NB4 (cell line): ENCODE measurements at places on chromosomes 4 and X.

DNA sequence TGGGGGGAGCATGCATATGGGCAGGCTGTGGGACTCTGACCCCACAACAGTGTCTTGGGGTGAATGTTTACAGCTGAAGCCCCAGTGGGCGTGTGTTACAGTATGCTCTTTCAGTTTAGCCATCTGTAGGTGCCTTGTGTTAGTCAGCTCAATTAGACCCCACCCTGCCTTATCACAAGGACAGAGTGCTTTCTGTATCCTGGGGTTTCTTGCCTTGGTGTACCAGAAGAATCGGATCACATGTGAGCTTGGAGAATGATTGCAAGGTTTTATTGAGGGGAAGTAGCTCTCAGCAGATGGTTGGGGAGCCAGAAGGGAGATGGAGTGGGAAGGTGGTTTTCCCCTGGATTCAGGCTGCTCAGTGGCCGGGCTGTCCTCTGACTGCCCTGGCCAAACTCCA, 27.3 kb downstream of the SH3BGRL start:
- DNase-seq, result no peak

DNA sequence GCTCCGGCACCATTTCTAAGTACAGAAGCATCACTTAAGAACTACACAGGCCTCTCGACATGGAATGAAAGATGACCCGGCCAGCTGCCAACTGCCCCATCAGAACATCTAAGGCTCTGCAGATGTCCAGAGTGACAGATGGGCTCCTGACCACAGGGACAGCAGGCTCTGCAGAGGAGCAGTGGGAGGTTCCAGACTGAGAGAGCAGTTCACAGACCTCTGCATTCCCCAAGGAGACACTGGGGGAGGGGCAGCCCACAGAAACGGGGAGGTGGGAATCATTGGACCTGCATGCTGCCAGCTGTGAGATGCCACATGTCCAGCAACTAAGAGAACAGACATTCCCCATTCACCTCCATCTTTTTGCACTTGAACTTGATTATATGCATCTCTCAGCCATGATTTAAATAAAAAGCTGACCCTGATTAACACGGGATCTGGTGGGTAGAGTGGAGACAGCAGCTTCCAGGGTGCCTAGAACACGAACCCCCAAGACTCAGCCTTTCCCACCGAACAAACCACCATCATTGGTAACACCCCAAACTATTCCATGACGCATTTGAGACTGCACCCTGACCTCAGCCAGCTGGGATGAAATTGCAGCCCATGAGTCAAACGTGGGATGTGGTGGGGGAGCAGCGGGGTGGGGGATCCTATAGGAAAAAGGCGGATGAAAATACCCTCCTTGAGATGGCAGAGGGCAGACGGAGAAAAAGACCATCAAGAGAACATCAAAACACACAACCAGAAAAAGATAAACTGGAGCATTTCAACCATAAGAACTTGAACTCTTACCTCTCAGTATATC, 47.2 kb downstream of the AFAP1 start:
- DNase-seq, result no peak

- no peak for DNase-seq
Observed at GRCh38 chr4:121034017-121034416, 38.3 kb downstream of the NDNF start.

DNA sequence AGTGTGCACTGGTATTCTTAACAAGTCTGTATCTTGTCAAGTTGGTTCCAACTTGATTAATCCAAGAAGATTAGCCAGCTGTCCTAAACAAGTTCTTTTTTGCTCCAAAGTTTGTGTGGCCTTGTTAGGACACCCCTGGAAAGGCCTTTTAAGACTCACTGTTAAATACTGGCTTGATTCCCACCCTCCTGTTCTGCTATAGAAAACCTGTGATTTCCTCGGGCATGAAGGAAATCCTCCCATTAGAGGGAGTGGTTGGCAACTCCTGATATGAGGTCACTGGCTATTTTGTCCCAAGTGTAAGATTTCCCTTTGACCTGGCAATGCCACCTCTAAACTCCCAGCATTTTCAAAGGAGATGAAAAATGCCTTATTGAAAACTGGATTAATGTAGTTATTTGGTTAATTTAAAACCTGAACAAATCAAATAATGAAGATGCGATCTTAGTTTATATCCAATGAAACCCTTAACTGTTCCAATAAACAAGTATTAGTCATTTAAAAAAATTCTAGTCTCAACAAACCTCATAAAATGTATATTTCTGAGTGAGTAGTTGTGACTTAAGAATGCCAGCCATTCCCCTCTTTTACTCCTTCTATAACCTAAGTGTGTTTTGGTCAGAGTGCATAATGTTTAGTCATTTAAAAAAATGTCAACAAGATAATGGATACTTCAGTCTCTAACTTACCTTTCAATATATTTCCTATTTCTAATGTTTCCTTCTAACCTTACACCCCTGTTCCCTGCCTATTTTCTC, 94.4 kb downstream of the NPNT start:
- DNase-seq, result no peak

- DNase-seq, result no peak
Observed at GRCh38 chr4:24179201-24179840, 289.5 kb upstream of the PPARGC1A start.

GRCh38 chr4:105208561-105208960, 61.9 kb downstream of the TET2 start:
- no peak for DNase-seq

DNA sequence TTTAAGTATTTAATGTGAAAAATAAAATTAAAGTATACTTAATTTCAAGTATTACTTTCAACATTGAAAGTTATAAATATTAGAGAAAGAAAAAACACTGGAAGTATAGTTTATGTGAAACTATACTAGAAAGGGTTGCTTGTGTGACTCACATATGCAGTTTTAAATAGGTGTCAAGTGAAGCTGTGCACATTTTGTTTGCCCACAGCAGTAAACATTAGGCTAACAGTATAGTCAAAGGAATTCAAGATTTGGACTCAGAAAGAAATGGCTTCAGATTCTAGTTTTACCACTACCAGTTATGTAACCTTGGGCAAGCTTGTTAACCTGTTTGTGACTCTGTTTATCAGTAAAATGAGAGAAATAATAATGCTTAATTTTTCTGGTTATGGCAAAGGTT, 148.2 kb downstream of the FAM47B start:
- no peak for DNase-seq

DNA sequence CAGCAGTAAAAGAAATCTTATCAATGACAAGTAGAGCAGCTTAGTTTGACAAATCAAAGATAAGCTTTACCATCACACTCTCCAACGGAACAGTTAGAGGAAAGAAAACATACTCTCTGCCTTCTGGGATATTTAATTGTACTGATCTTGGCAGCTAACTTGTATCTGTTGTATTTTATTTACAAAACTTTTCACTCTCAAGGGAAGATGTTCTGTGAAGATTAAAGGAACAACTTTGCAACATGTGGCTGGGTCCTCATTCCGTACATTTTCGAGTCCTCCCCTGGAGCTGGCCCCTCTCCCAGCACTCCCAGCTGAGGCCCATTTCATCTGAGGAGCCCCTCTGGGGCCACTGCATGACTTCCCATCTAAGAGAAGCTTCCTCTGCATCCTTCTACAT, 74.4 kb downstream of the RPS3A start:
- no peak for DNase-seq

GRCh38 chrX:12978205-12979025, 3.5 kb downstream of the TMSB4X start:
- DNase-seq, result peak; percentile 89

DNA sequence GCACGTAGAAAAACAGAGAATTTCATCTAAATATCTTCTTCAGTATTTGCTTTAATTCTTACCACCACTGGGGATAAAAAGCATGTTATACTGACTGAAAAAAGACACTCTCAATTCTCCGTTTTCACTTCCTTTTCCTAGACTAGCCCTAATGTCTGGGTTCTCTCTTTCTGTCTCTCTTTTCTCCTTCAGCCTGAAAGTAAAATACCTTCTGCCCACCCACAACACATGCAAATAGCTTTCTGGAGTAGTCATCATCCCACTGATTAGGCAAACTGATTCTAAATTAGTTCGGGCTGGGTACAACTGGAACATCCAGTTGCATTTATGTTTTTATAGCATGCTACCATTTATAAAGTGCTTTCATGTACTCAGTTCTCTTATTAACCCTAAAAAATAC, 142.4 kb upstream of the ANKRD50 start:
- DNase-seq, result no peak

GRCh38 chr4:24877868-24878635, 34.8 kb downstream of the CCDC149 start:
- no peak for DNase-seq

DNA sequence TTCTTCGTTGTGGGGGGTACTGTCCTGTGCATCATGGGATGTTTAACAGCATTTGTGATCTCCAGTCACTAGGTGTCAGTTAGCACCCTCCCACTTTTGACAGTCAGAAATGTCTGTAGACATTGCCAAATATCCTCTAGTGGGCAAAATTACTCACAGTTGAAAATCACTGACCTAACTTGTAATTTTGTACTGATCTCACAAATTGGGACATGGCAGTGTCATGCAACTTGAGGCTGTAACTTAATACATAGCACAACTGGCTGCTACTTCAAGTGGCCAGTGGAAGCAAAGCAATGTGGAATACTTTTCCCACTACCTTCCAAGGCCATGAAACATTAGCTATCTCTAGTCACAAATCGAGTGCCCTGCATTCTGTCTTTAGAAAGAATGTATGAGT, 23.2 kb upstream of the TSPAN7 start:
- peak; percentile 3 for DNase-seq

- DNase-seq, result no peak
Observed at GRCh38 chr4:6753103-6753560, 29.4 kb upstream of the KIAA0232 start.

- no peak for DNase-seq
Observed at GRCh38 chrX:22043872-22044271, 11.7 kb downstream of the PHEX start.

- DNase-seq, result no peak
Observed at GRCh38 chrX:41837270-41837944, 85.9 kb downstream of the CASK start.

- peak; percentile 40 for DNase-seq
Observed at GRCh38 chr4:183658362-183659028, 490 bp downstream of the RWDD4 start.

GRCh38 chrX:2314831-2315365, 185.9 kb downstream of the DHRSX start:
- no peak for DNase-seq

DNA sequence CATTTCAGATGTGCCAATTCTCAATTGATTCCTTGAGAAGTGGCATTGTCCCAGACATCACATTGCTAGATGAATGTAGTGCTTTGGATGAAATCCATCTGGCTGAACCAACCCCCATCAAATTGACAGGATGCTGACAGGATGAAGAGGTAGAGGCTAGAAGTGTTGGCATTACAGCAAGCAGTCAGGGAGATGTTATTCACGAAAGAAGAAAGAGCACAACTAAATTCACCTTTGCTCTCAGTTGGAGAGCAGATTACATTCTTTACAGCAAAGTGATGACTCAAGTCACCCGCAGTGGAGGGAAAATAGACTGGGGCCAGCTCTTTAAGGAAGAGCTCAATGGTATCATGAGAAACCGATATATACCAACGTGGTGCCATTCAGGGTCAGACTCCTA, 259.6 kb downstream of the C4orf33 start:
- DNase-seq, result no peak

- DNase-seq, result peak; percentile 81
Observed at GRCh38 chr4:24657768-24658617, 73.6 kb upstream of the DHX15 start.

DNA sequence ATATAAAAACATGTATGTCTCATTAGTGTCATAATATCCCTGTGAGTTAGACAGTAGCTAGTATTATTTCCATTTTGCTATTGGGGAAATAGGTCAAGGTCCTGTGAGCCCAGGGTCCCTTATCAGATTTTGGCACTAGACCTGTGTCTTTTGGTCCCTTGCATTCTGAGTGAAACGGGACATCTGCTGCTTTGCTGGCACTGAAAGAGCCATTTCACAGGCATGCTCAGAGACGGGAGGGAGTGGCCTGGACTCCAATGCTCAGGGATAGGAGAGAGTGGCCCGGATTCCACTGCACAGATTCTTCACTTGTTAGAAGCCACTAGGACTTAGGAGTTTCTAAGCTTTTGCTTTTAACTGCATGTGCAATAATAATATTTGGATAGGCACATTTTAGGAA, 177.2 kb downstream of the TSPAN5 start:
- DNase-seq, result no peak

GRCh38 chr4:108881986-108882385, 119.1 kb upstream of the ETNPPL start:
- DNase-seq, result no peak

DNA sequence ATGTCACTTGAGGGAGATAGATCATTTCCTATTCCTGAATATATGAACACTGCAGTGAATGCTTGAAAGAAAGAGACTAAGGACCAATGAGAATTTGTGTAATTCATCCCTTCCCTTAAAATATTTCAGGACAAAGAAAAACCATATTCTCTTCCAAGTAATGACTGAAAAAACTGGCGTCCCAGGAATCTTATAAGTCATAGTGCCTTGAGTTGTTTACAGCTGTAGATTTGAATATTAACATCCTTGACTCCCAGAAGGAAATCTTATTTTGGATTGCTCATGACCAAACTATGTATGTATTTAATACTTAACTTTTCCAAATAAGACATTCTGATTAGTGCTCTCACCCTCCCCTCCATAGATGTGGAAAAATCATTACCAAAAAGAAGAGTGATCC, 55.5 kb downstream of the CLDN22 start:
- DNase-seq, result no peak

DNA sequence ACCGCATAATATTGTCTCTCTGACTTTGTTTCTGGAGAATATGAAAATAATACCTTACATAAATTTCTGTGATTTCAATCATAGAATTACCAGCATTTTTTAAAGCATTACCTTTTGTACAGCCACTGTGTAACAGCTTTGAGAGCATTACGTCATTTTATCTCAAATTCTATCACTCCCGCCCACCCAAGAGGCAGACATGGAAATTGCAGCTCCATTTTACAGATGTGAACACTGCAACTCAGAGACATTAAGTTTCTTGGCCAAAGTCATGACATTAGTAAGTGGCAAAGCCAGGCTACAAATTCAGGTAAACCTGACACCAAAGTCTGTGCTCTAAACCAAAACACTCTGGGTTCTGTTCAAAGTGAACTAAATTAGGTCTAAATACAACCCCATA, 33.6 kb upstream of the KDR start:
- no peak for DNase-seq

DNA sequence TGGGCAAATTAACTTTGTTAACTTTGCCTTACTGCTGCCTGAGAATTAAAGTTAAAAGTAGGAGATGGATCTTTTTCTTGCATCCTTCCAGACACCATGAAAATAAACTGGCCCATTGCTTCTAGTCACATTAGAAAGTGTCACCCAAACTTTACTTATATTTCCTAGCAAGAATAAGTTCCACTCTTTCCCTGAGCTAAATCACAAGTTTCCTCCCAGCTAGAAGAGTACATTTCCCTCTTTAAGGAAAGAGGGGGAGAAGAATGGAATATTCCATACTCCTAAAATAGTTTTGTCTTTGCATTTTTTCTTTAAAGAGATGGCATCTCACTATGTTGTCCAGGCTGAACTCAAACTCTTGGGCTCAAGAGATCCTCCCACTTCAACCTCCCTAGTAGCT, 53.8 kb downstream of the TMEM150C start:
- DNase-seq, result no peak
